ENCODE measurements at places on chromosomes 1 and 21.

DNA sequence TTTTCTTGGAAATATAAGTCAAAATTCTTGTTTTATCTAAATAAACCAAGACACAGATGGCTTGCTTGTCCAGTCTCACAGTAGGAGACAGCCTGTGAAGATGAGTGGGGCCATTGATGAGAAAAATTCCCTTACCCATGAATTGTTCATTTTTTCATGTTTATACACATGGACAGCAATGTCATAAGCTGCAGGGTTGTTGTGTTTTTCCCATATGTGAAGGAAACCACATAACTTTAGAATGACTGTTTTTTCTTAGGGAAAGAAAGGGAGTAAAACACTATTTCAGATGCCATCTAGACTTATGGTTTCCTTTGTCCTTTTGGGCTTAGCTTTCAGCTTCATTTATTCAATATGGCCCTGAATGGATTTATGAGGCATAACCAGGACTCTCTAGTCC is 622.5 kb upstream of the NR5A2 start:
- no peak for DNase-seq

DNA sequence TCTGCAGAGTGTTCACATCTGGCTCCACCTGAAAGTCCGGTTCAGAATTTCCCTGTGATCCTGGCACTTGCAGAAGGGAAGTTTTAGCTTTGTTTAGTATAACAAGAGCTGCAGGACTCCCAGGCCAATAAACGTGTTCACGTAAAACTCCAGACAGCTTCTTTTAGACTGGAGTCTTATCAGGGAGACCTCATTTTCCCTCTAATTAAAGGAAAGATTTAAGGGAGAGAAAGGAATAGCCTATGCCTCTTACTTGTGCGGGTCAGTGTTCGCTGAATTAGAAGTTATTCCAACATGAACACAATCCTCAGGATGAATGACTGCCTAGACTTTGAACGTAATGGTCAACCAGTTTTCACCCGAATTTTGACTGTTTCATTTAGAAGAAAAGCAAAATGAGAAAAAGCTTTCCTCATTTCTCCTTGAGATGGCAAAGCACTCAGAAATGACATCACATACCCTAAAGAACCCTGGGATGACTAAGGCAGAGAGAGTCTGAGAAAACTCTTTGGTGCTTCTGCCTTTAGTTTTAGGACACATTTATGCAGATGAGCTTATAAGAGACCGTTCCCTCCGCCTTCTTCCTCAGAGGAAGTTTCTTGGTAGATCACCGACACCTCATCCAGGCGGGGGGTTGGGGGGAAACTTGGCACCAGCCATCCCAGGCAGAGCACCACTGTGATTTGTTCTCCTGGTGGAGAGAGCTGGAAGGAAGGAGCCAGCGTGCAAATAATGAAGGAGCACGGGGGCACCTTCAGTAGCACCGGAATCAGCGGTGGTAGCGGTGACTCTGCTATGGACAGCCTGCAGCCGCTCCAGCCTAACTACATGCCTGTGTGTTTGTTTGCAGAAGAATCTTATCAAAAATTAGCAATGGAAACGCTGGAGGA is 202.1 kb upstream of the SGIP1 start:
- peak; percentile 49 for DNase-seq

DNA sequence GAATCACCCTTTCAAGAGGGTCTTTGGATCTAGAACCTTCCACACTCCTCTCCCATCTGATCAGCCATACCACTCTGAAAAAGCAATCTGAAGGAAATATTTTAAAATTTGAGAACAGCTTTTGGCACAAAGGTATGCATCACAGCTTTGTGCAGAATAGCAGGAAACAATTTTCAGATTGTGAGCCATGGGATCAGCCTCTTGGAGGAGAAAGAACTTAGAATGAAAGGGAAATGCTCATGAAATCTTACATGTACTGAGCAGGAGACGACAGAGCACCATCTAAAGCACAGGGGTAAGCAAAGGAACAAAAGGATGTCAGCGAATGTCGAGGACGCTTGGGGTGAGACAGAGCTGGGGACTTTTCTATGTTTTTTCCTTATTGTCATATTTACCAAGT is 54.4 kb downstream of the EDN2 start:
- DNase-seq: no peak

DNA sequence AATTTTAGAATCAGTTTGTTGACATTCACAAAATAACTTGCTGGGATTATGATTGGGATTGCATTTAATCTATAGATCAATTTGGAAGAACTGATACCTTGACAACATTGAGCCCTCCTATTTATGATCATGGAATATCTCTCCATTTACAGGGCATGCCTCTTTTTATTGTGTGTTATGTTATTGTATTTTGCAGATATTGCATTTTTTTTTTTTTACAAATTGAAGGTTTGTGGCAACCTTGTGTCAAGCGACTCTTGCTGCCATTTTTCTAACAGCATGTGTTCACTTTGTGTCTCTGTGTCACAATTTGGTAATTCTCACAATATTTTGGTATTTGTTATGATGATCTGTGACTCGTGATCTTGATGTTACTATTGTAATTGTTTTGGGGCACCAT is 46.3 kb downstream of the EDARADD start:
- DNase-seq: no peak

DNA sequence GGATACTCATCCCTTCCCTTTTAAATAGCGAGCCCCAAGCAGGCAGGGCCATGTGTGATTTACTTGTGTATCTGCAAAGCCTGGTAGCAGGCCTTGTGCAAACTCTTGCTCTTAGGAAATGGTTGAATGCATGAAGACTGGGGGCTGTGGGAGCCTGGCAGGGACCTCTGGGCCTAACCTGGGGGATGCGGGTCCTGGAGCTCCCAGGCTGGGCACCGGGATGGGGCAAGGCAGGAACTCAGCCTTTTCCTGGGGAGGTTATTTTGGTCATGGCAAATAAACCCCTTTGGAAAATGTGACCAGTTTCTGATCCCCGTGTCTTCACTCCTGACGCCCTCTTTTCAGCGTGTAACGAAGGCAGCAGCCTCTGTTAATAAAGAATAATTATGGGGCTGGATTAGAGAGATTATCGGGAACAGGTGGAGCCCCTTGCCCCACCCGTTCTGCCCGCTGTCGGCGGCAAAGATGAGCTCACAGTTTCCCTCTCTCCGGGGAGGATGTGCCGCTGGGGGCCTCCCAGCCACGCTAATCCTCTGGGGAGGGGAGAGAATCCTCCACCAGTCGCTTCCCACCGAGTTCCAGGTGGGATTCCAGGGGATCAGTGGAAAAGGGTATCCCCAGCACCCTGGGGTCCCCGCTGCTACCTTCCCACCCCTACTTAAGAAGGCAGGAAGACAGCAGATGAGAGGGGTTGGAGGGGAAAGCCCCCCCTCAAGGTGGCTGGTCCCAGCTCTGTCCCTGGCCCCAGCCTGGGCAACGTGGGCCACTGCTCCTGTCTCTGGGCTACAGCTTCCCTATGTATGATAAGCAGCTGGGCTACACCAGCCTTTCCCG is 69.7 kb upstream of the WNT4 start:
- DNase-seq: no peak

DNA sequence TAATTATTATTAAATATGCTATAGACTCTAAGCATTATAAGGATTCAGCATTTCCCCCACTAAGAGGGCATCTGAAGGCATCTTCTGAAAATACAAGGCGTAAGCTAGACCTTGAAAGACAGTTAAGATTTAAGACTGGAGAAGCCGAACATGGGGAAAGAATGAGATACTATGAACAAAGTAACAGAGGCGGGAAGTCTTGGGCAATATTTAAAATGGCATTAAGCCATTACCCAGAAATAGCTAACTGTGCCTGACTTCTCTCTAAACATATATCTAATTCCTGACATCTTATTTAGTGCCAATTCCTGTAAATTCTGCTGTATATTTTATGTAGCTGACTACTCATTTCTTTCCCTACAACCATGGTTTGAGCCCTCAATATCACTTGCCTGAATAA is 20.9 kb downstream of the DPH5 start:
- DNase-seq: peak; percentile 21

GRCh38 chr1:47755101-47755990 is 241.8 kb downstream of the TRABD2B start:
- peak; percentile 58 for DNase-seq

DNA sequence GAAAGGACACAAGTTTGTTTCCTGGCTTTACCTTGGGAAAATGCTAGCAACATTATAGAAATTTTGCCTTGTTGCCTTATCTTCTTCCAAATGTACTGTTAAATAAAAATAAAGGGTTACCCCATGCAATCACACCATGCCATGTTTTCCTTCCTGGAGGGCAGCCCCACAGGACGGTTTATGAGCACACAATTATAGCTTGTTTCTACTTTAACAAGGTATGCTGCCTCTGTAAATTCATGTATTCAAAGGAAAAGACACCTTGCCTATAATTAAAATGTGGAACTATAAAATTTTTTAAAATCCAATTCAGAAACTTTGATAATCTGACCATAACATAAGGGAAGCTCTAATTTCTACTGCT is 63.4 kb downstream of the CAPN2 start:
- DNase-seq: no peak

DNA sequence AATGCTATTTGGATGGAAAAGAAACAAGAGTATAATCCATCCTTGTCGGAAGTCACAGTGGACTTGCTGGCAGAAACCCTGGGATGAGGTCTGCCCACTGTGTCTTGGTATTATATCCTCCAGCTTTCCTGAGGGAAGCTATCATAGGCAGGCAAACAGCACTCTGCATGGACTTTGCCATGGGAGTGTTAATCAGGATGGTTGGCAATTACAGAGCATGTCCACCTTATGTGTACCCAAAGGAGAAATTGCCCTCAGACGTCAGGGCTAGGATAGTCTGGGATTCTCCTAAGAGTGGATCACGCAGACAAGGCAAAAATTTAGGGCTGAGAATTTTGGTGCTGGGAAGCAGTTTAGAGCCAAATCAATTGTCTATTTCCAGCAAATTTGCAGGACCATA is 184.9 kb upstream of the ESRRG start:
- no peak for DNase-seq

- DNase-seq: no peak
These were observed 15.3 kb upstream of the TGFBR3 start for GRCh38 chr1:91901231-91901630.

GRCh38 chr1:47986761-47987200 is 10.4 kb downstream of the TRABD2B start:
- no peak for DNase-seq

DNA sequence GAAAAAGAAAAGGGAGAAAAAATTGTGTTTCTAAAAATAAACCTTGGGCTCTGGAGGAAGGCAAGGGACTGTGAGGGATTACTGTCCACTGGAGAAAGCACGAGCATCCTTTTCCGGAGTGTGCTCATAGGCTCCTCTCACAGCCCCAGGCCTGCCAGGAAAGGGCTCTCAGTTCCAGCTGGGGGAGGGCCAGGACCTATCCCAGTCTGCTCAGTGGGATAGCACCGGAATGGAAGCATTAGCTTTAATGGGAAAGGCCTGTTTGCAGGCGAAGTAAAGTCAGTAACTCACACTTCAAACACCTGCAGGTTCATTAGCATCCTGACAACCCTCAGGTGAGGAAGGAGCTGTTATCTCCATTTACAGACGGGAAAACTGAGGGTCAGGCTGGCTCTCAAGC is 113.9 kb upstream of the USP24 start:
- no peak for DNase-seq

GRCh38 chr1:203338335-203339036 is 12.4 kb downstream of the FMOD start:
- DNase-seq: peak; percentile 84

Measured in hematopoietic multipotent progenitor cell treated with erythropoietin and hydrocortisone succinate and interleukin-3 and kit ligand, for 4 days (in vitro differentiated cells).